Ovary (tissue), 10 donors: ENCODE measurements at places on chromosomes 5 and 9. TPM values are rescaled to one million over a fixed set of nuclear protein-coding genes. Genes with fewer than 3 reads are reported as not detected.

Gene CD74
- total RNA-seq = 390 TPM

- no peak overlapping the region for H3K4me3 ChIP-seq
- DNase-seq = no peak
- H3K4me1 ChIP-seq = peaks cover 11% of the 10 kb centered on the region
- no peaks in the 10 kb centered on the region for H3K36me3 ChIP-seq
- H3K27ac ChIP-seq = no peak overlapping the region
Measured at GRCh38 chr5:74052441-74053221, 426.6 kb downstream of the ARHGEF28 start.

Gene INSL4
- total RNA-seq = not detected

Gene AJM1
- total RNA-seq = 1.0 TPM

GRCh38 chr9:114317665-114318357 is 5.1 kb upstream of the ORM1 start:
- H3K4me3 ChIP-seq = no peak overlapping the region
- H3K4me1 ChIP-seq = peaks cover 2% of the 10 kb centered on the region
- peak; percentile 2 for DNase-seq
- no peak overlapping the region for H3K27ac ChIP-seq
- no peaks in the 10 kb centered on the region for H3K36me3 ChIP-seq
- H3K27me3 ChIP-seq = no peaks in the 10 kb centered on the region

Gene GLRA1
- total RNA-seq = not detected

Gene PCDHB16
- total RNA-seq = 6.6 TPM

- DNase-seq = no peak
- no peak overlapping the region for H3K27ac ChIP-seq
- H3K4me1 ChIP-seq = no peaks in the 10 kb centered on the region
Measured at GRCh38 chr5:177988989-177989625, 6.9 kb downstream of the PROP1 start.
